ENCODE measurements at places on chromosomes 1 and 21.

DNA sequence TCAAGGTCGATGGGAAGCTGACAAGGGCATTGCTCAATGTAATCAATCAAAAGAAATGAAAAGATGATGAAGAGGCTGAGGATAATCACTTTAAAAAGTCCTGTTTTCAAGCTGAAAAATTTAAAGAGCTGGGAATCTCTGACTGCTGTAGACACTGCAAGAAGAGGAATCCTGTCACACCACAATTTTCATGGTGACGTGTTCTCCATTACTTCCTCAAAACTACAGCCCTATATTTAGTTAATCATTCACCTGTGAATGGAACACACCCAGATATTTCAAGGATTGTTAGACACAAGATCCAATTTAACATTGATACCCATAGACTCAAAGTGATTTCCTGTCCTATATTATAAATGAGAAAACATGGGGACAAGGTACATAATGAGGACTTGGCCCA, 1048.3 kb downstream of the AMY1C start:
- DNase-seq, result no peak

- no peak for DNase-seq
Measured at GRCh38 chr1:1304331-1305299, 3.1 kb downstream of the ACAP3 start.

- no peak for DNase-seq
Measured at GRCh38 chr1:116751146-116751545, 3.1 kb upstream of the CD2 start.

- DNase-seq, result no peak
Measured at GRCh38 chr1:2019172-2019543, at the start of gene GABRD. TSS of gene GABRD (plus strand) at chr1:2019345. CDS start at chr1:2019424, 79 bp downstream.

DNA sequence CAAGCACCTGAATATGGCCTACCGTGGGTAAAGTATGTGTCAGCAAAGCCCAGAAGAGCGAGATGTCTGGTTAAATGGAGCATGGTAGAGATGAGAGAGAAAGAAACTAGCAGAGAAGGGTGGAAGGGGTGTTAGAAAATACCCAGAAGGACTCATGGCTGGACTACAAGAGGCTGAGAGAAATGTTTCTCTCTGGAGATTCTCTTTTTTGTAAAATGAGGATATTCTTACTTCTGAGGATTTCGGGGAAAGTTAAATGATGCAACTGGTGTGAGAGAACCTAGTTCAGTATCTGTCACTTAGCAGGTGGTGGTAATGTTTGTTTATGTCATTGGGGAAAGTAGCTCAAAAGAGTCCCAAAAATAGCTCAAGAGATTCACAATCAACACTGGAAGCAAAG, 7.2 kb upstream of the EPS15 start:
- DNase-seq, result no peak

- no peak for DNase-seq
Measured at GRCh38 chr1:246705368-246705767, 18.8 kb upstream of the SCCPDH start.

GRCh38 chr1:88923224-88923623, 31.9 kb upstream of the GTF2B start:
- no peak for DNase-seq

DNA sequence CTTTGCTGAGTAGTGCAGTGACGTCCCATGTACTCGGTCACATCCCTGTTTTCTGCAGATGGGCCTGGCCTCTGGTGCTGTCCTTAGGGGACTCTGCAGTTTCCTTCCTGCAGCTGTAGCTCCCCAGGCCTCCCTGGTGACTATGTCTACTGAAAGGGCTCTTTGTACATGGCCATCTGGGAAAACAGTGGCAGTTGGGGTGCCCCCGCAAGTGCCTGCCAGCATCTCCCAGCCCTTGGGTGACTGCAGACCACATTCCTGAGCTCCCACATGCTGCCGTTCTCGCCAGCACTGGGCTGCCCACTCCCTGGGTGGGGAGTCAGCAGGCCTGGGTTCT, 37.5 kb upstream of the KCNA10 start:
- no peak for DNase-seq

GRCh38 chr1:34780528-34780927, 486 bp upstream of the GJB3 start:
- DNase-seq, result no peak
